ENCODE measurements at places on chromosomes 11 and 22. TPM values are rescaled to one million over a fixed set of nuclear protein-coding genes. Genes with fewer than 3 reads are reported as not detected.

ARHGAP20 gene
- total RNA-seq, result 2.7 TPM

GRCh38 chr22:23218867-23219251, 38.5 kb downstream of the BCR start:
- DNase-seq, result peak; percentile 36

CRYBB3 gene
- 1.4 TPM for total RNA-seq

DNA sequence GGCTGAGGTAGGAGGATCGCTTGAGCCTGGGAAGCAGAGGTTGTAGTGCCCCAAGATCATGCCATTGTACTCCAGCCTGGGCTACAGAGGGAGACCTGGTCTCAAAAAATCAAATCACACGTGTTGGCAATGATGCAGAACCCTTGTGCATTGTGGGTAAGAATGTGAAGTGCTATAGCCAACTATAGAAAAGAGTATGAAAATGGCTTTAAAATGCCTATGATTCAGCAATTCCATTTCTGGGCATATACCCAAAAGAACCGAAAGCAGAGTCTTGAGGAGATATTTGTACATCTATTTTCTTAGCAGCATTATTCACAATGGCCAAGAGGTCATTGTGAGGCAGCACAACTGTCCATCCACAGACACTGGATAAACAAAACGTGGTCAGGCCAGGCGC, 2.6 kb upstream of the FADS3 start:
- no peak for DNase-seq

RIN1 gene
- total RNA-seq, result 16.0 TPM

DNA sequence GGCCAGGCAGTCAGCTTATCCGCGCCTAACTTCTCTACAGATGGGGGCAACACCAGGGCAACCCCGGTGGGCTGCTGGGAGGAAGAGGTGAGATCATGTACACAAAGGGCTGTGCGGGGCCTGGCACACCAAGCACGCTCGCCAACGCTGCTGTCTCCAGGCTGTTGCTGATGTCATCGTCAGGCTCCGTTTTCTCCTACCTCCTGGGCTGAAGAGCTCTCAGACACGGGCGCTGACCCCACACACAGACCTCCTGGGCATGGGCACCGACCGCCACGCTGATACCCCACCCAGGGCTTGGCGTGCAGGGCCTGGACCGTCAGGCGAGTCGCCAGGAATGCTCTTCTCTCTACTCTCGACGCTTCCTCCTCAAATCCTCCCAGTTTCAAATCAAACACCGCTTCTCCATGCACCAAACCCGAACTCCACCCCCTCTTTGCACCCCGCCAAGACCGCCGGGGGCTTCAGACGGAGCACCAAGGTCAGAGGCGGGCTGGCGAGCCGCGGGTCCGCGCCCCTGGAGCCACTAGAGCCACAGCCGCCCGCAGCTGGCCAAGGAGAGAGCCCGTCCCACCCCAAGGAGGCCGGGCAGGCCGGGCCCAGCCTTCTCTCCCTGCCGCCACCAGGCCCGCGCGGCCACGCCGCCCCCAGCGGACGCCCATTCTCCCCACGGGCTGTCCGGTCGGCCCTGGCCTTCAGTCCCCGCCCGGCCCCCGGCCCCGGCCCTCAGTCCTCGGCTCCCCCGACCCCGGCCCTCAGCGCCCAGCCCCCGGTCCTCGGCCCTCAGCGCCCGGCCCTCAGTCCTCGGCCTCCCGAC, 772 bp downstream of the SBF1 start:
- DNase-seq, result no peak

- no peak for DNase-seq
Measured at GRCh38 chr11:29876192-29876591, 140.6 kb downstream of the KCNA4 start.

SAA1 gene
- total RNA-seq, result 19.3 TPM

DNA sequence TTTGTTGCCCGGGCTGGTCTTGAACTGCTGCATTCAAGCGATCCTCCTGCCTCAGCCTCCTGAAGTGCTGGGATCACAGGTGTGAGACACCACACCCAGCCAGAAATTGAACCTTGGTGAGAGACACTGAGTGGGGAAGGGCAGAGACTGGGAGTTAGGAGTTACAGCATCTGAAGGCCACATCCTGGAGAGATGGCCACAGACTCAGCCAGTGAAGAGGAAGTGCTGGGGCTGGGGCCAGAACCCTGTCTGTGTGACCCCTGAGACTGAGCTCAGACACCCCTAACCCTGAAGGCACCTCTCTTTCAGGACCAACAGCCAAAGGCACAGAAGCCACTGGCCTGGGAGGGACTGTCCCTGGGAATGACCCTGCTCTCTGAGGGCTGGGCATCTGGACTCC, 33.8 kb downstream of the TXN2 start:
- DNase-seq, result no peak

APLNR gene
- total RNA-seq, result 4.0 TPM

NCAM1 gene
- total RNA-seq, result 20.3 TPM

DNA sequence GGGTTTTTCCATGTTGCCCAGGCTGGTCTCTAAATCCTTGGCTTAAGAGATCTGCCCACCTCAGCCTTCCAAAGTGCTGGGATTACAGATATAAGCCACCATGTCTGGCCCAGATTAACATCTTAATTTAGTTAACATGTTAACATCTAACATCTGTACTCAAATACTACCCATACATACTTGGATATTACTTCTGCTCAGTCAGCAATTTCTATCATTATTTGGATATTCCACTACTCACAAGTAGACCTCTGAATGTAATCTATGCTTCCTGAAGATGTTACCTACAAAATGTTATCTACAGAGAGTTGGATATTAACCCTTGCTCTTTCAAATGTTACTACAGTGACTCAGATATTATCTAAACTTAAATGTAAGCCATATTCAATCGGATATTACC, 4.0 kb downstream of the CCKBR start:
- DNase-seq, result no peak

DNA sequence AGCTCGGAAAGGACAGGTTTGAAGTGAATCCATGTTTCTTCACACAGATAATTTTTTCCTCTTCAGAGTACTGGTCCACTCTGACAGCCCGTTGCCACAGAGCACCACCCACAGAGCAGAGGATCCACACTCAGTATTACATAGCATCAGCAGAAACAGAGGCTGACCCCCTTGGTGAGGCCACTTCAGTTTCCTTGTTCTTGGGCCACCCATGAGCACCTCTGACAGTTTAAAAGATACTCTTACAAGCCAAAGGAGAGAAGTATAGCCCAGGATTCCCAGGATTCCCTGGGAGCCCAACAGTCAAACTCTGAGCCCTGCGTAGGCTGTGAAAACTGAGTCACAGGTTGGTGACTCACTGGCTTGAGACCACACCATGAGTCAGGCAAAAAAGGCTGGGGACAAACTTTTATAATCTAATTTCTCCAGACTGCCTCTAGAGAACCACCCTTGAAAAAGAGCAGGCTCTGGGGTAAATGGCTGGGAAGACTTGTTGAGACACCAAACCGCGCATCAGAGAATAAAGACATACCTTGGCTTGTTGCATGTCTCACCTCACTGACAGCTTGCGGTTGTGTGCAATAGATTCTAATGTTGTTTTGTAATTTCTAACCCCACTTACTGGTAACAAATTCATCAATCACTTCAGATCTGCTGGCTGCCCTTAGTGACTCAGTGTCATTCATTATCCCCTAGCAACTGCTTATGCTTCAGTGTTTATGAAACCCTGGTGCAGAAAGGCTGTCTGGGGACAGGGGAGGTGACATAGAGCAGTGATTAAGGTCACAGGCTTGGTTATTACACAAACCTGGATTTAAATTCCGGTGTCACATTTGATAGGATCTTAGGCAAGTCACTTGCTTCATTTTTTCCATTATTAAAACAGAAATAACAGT, 56.9 kb upstream of the PRSS23 start:
- peak; percentile 60 for DNase-seq

GGT5 gene
- 21.8 TPM for total RNA-seq

- DNase-seq, result no peak
Measured at GRCh38 chr22:27985323-27986275, 66.5 kb upstream of the PITPNB start.

DNA sequence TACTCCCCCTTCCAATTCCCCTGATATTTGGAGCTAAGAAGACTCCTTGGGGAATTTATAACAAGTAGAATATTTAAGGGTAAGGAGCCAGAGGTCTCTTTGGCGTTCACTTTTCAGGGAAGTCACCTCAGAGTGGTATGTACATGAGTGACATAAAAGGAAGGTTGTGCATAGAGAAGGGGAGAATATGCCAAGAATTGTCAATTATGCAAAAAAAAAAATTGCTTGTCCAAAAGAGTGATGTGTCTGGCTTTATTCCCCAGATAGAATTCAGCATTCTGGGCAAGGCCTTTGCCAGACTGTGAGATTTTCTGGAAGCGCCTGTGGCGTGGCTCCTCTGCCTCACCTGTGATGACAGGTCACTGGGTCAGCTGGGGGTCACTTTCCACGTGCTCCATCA, 170.2 kb downstream of the MIAT start:
- no peak for DNase-seq

DNA sequence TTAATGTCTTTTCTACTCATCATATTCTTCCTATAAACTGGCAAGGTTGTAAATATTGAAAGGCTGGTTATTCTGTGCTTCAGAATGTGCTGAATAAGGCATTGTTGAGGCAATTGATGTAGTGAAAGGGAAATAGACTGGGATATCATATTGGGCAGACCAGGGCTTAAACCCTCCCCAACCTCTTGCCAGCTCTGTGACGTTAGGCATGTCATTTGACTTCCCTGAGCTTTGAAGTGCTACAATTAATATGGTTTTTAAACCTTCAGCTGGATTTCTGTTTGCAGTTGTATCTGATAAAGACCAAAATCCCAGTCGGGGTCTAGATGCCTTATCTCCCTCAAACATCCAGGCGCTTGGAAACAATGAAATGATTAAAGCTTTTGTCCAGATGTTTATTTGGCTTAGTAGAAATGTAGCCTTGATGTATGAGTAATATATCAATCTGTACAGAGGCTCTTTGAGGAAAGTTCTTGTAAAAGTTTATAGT, 208.1 kb downstream of the DBX1 start:
- no peak for DNase-seq

RFPL3 gene
- total RNA-seq, result not detected

OR4P4 gene
- total RNA-seq, result not detected

OR4D5 gene
- not detected for total RNA-seq

ANO9 gene
- 49.3 TPM for total RNA-seq

- peak; percentile 89 for DNase-seq
Measured at GRCh38 chr11:75554258-75555022, 7.6 kb upstream of the SERPINH1 start.

CATSPERZ gene
- total RNA-seq, result 0.29 TPM

DNA sequence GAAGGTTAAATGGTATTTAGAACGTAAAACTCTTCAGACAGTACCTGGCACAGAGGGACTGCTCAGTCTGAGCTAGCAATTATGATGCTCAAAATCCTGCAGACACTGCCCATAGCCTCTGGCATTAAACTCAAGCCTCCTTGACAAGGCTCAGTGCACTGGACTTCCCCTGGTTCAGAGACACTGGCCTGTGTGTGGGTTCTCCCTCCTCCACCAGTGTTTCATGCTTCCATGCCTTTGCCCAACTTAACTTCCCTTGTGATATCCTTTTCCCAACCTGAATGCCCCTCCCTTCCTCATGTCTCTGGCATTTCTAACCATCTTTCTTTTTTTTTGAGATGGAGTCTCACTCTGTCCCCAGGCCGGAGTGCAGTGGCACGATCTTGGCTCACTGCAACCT, 9.1 kb downstream of the LTBP3 start:
- DNase-seq, result no peak

- DNase-seq, result no peak
Measured at GRCh38 chr11:112963368-112963955, 2.2 kb downstream of the NCAM1 start.

DNA sequence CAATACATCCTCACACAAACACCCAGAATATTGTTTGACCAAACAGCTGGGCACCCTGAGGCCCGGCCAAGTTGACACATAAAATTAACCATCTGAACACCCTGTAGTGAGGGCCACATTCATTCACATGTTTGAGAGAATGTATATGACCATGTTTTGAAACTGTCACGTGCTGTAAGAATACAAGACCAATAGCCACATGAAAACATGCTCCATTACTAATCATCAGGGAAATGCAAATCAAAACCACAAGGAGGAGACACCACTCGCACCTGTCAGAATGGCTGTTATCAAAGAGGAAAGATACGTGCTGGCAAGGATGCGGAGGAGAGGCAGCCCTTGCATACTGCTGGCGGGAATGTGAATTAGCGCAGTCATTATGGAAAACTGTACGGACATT, 38.3 kb upstream of the IGSF9B start:
- DNase-seq, result no peak

DNA sequence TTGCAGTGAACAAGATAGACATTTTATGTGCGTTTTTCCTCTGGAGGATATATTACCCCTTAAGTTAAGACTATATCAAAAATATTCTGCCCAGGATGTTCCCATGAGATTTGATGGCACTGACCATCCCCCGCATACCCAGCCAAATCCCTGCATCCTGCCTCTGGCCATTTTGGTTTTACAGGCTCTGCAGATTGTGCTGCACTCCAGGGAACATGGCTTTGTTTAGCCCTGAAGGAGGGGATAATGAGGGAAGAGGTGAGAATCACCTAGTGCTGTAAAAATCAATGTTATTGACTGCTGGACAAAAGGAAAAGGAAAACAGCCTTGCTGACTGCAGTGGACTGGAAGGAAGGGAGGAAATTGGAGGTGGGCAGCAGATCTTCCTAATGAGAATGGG, 717.4 kb downstream of the DLG2 start:
- DNase-seq, result no peak

- DNase-seq, result no peak
Measured at GRCh38 chr22:37930952-37931440, 22.4 kb downstream of the C22orf23 start.

DNA sequence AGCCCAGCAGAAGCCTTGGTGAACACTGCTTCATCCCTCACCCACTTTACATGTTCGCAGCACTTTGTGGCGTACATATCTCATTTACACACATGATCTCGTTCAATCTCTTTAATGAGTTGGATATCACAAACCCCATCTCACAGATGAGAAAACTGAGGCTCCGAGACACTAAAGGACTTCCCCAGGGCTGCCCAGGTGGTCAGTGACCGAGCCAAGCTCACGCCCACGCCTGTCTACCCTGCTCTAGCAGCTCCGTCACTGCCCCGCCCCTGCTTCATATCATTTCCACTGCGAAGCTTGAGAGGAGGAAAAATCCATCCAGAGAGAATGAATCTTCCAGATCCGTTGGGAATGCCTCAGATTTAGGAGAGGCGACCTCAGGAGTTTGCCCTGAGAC, 11.8 kb upstream of the DSCAML1 start:
- DNase-seq, result no peak

OR10D3 gene
- not detected for total RNA-seq

- DNase-seq, result no peak
Measured at GRCh38 chr11:82356316-82356715, 377.3 kb downstream of the FAM181B start.

DNA sequence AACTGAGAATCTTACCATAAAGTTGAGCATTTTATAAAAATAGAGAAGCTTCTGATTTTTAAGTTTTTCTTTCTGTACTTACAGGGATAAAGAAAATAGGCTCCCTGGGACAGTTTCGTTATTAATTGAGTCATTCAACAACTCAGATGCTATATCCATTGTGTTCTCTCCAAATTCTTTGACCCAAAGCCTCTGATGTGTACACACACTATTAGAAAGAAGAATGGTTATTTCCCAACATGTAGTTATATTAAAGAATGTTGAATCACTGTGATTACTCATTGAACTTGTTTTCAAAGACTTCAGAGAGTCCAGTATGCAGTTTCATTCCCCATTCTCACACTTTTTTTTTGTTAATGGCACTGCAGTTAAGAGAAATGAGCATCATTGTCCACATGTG, 734.3 kb upstream of the ARHGAP42 start:
- no peak for DNase-seq

Measured in mucosa of gallbladder (tissue), 1 donor.